ENCODE measurements at places on chromosomes 3 and 15.

GRCh38 chr3:151315136-151315535, 1.5 kb downstream of the GPR87 start:
- no peak for DNase-seq

- DNase-seq = no peak
These were observed 112.6 kb downstream of the FILIP1L start for GRCh38 chr3:100001526-100002270.

GRCh38 chr3:31544634-31545033, 11.9 kb downstream of the STT3B start:
- DNase-seq = no peak

- DNase-seq = no peak
These were observed 838.0 kb upstream of the NR2F2 start for GRCh38 chr15:95492388-95493070.

GRCh38 chr3:33821989-33822388, 23.6 kb downstream of the PDCD6IP start:
- DNase-seq = no peak

- no peak for DNase-seq
These were observed 3.3 kb upstream of the TMEM45A start for GRCh38 chr3:100489118-100489517.

Data from stimulated activated CD8-positive, alpha-beta memory T cell treated with anti-CD3 and anti-CD28 coated beads, Interleukin-2, amount 100 ng/mL, for 1 hour (primary cell).